ENCODE measurements at places on chromosomes 7 and 10. TPM values are rescaled to one million over a fixed set of nuclear protein-coding genes. Genes with fewer than 3 reads are reported as not detected.

DNA sequence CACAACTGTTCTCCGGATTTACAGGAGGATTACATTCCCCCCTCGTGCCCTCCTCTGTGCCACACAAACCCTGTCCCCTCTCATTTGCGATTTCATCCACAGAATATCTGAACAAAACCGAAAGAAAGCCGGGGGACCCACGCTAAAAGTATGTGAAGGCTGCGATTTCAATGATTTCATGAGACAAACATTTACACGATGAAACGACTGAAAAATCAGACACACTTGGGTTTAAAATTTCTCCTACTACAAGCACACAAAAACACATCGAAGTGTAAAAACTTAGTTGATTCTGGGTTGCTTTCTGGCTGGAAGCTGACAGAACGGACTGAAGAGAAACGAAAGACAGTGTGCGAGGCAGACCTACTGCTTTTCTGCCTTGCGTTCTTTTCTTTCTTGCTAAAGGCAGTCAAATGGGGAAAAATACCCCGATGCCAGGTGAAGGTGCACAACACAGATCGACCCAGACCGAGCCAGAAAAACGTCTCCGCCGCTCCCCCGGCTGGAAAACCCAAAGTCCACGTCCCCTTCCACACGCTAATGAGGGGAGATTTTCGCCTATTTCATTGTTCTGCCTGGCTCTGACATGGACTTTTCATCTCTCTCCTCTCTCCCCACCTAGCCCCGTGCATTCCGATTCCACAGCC lies 1.2 kb downstream of the HIPK2 start:
- DNase-seq = no peak

FAM200A gene
- 5.4 TPM for total RNA-seq

CBX3 gene
- total RNA-seq = 271 TPM

DNA sequence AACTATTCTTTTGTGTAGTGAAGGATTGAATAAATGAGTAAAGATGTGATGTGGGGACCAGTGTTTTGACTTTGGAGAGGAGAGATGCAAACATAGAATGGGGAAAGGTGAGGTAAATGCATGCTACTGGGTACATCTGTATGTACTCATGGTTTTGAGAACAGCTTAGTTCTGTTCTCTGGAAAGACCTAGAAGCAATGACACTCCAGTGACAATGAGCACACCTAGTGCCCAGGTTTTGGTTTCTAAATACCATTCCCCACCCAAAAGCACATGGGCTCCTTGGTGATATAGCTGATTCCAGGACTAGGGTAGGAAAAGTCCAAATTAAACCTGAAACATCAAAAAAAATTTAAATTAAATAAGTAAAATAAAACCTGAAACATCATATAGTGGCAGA lies 22.6 kb upstream of the HSPA12A start:
- DNase-seq = no peak

IDI2 gene
- total RNA-seq = not detected

DNA sequence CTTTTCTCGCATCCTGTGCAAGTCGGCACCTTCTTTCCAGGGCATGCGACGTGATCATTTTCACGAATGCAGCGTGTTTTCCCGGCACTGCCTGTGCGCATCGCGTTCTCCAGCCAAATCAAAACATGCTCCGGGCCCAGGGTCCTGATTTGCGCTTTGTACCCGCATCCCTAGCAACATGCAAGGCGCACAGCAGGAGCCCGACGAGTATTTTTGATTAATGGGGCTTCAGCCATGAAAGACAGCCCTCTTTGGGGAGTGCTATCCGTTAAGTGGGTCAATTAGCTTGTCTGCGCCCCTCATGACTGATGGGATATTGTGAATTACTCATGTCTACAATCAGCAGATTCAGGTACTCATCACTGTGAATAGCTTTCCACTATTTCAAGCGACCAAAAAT lies 243.3 kb upstream of the RNF32 start:
- no peak for DNase-seq

CLRN3 gene
- not detected for total RNA-seq

DNA sequence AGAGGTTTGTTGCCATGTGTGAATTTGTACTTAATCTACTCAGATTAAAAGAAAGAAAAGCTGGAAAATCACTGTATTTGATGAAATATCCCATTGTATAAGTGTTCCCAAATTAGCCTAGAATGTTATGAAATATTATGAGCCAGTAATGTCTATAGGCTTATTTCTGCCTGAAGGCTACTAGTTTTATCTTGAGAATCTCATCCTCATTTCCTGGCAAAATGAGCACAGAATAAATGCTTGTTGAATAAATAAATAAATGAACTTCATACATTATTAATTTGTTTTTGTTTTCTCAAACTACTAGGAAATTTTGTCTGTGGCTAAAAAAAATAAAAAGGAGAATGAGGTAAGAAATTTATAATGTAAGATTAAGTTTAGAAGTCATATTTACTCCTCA lies 25.5 kb downstream of the HELLS start:
- DNase-seq = no peak

GDF10 gene
- total RNA-seq = 0.23 TPM

DDC gene
- total RNA-seq = 0.43 TPM

- DNase-seq = no peak
Observed at GRCh38 chr10:62996925-62997324, 136.2 kb upstream of the NRBF2 start.

GRCh38 chr7:7104314-7104698 lies 78.0 kb upstream of the C1GALT1 start:
- no peak for DNase-seq

DNA sequence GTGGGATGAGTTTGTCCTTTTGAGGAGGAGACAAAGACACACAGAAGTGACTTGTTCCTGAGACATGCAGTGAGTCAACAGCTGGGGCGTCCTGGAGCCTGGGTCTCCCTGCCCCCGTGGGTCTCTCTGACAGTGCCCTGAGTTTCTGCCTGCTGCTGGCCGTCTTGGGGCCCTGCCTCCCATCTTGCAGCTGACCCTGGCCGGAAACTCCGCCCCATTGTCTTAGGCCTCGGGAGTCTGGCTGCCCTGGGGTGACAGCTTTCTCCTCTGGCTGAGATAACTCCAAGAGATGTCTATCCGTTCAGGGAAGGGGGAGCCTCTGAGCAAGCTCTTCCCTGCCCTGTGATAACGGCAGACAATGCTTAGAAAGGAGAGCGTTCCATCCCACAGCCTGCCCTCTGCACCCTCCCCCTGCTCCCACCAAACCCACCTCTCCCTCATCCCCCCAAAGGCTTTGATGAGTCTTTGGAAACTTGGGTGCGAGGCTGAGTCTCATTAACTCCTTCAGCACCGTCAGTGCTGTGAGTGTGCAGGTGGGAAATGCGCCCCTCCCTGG lies 69.5 kb upstream of the PODXL start:
- no peak for DNase-seq

GRCh38 chr10:7310076-7310475 lies 100.8 kb downstream of the SFMBT2 start:
- DNase-seq = no peak

Measured in activated naive CD4-positive, alpha-beta T cell treated with anti-CD3 and anti-CD28 coated beads, Interleukin-2, amount 50 U/mL, for 72 hours (primary cell).